ENCODE measurements at places on chromosomes 7 and 10. TPM values are rescaled to one million over a fixed set of nuclear protein-coding genes. Genes with fewer than 3 reads are reported as not detected.

Gene ARHGAP22
- 19.7 TPM for total RNA-seq

Gene MYH16
- 0.05 TPM for total RNA-seq

- no peak for DNase-seq
Observed at GRCh38 chr7:55730197-55730596, 132.4 kb downstream of the SEPTIN14 start.

DNA sequence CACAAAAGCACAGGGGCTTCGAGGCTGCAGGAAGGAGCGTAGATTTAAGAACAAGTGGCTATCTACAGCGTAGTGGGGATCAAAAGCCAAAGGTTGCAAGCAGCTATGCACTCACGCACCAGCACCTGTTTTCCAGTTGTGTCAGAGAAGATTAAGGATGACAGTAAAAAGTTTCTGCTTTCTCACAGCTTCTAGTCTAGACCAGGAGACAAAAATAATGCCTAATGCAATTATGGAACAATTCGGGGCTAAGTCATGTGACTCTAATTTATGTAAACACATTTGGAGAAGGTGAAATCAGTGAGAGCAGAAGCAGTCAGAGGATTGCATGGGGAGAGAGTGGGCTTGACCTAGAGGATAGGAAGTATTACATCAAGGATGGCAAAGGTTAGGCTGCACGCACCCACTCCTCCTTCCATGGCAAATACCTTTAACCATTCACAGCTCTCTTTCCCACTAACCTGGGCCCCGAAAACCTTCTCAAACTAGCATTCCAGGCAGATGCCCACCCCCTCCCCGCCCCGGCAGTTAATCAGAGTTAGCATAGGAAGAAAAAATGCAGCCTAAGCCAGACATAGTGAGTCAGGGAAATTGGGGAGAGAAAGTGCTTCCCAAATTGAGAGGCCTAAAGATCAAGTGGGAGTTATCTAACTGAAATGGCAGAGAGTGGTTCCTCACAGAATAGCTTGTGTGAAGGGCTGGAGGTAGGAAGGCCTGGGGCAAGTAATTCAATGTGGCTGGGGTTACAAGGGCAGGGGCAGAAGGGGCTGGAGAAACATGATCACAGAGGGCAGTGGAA is 48.2 kb upstream of the GPAM start:
- DNase-seq, result no peak

GRCh38 chr7:155471718-155472117 is 13.8 kb downstream of the EN2 start:
- DNase-seq, result peak; percentile 47

DNA sequence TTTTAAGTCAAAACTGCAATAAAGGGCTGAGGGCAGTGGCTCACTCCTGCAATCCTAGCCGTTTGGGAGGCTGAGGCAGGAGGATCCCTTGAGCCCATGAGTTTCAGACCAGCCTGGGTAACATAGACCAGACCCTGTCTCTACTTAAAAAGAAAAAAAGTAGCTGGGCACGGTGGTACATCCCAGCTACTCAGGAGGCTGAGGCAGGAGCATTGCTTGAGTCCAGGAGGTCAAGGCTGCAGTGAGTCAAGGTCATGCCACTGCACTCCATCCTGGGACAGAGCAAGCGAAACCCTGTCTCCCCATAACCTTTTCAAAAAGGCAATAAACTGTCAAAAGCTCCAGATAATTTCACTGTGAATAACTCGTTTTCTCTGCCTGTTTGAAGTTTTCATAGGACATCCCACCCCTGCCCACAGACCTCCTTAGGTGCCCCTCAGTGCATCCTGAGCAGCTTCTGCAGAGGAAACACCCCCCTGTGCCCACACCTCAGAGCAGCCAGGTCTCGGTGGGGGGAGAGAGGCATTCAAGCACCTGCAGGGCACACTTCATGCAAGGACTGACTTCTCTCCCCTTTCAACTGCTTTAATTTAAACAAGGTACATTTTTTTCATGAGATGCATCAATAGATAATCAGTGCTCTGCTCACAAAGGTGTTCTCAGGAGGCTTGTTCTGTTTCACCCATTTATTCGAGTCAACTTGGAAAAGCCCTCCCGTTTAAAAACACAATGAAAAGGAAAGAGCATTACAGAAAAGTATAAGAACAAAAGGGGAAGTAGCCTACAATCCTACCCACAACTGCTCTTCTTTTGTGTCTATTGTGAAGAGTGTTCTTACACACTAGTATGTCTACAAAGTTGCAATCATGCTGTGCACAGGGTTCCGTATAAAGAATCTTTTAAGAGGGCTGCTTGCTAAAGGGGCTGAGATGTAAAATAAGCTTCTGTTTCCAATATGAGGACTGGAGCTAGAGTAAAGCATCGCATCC is 104.9 kb downstream of the KMT2E start:
- DNase-seq, result no peak
